ENCODE measurements at places on chromosomes 16 and 17. TPM values are rescaled to one million over a fixed set of nuclear protein-coding genes. Genes with fewer than 3 reads are reported as not detected.

DNA sequence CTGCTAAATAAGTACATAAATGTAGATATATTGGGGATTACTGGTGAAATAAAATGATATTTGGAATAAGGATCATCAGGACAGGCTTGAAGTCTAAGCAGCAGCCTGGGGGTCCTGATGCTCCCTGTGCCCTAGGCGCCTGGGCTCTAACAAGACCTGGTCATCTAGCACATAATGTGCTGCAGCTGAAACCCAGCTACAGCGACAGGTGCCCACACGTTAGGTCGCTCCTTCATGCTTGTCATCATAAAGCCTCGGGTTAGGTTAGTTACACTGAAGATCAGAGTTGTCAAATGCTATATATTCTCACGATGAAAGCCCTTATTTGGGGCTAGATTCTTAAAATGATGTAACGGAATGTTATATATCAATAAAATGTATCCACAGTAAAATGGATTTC, 11.5 kb downstream of the NARF start:
- H3K36me3 ChIP-seq = peaks cover 53% of the 10 kb centered on the region
- DNase-seq = no peak
- no peak overlapping the region for H3K4me3 ChIP-seq
- H3K27ac ChIP-seq = peak overlapping the region; percentile 41

DNA sequence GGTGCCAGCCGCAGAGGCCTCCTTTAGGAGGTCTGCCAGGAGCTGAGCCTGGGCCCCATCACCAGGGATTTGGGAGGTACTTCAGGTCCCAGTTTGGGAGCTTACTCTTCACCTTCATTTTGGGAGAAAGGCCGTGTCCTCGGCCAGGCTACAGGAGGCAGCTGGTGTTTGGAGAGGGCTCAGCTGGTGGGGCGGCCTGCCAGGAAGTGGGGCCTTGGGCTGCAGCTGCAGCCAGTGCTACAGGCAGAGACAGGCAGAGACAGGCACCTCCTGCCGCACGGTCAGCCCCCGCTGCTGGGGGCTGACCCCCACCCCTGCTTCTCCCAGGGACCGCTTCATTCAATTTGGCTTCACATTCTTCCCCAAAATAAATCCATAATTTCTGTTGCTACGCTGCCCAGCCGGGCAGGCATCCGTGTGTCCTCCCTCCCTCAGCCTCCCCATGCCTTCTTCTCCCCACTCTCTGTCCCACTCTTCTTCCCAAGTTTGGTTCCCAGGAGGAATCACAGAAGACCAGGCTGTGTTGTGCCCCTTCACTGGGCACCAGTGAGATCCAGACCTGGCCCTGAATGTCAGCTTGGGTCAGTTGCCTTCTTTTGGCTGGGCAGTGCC, 6.1 kb downstream of the TMEM235 start:
- no peaks in the 10 kb centered on the region for H3K36me3 ChIP-seq
- peaks cover 4% of the 10 kb centered on the region for H3K4me1 ChIP-seq
- H3K27ac ChIP-seq = no peak overlapping the region
- DNase-seq = no peak

GRCh38 chr16:22356930-22357634, 17.3 kb downstream of the CDR2 start:
- H3K27me3 ChIP-seq = no peaks in the 10 kb centered on the region
- H3K27ac ChIP-seq = 0 out of 2 replicates have a peak overlapping the region, but pooled peaks have one; percentile 32
- H3K36me3 ChIP-seq = peaks cover 14% of the 10 kb centered on the region
- no peak for DNase-seq

DNA sequence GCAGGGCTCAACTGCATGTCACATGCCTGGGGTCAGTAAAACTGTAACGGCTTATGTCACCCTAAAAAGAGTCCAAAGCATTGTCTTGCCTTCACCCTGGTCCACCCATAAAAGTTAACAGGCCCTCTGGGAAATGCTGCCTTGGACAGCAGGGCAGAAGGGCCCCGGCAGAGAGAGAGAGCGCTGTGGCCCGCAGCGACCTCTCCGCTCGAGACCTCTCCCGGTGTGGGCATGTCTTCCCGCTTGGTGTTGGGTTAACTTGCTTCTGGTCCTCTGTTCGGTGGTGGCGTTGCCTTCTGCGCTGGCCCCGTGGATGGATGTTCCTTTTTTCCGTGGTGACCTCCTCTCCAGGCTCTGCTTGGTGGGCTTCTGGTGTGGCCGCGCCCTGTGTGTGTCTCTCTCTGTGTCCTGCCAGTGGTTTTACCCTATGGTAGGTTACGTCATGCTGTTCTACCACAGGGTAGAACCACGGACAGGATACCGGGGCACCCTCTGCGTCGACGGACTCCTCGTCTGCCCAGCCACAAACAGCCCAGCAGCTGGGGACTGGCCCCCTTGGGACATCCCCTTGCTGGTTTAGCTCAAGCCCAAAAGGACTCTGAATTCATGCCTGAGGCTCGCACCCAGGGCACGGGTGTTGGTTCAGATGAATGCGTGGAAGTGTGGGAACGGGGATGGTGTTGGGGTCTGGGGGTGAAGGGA, 18.3 kb upstream of the CLEC18A start:
- no peaks in the 10 kb centered on the region for H3K27me3 ChIP-seq
- H3K4me1 ChIP-seq = peaks cover 10% of the 10 kb centered on the region
- H3K4me3 ChIP-seq = no peak overlapping the region
- H3K27ac ChIP-seq = no peak overlapping the region
- DNase-seq = no peak
- H3K36me3 ChIP-seq = peaks cover 25% of the 10 kb centered on the region

DNA sequence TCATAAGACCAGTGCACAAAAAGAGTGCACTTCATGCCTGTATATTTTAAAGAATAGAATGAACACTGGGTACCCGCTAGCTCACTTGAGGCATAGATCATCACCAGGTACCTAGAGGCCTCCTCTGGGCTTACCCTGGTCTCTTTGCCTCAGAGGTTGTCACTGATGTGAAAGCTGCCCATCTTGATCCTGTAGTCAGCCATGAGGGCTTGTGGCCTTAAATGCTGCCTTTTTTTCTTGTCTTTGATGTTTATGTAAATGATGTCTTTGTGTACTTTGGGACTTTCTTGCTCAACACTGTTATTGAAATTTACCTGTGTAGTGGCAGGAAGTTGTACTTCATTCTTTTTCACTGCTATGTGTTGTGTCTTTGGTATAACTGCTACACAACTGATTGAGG, 26.8 kb upstream of the SLC5A10 start:
- DNase-seq = no peak
- H3K27ac ChIP-seq = peak overlapping the region; percentile 17
- H3K27me3 ChIP-seq = no peaks in the 10 kb centered on the region
- peaks cover 10% of the 10 kb centered on the region for H3K4me1 ChIP-seq

GRCh38 chr16:79723583-79724168, 123.1 kb upstream of the MAF start:
- H3K4me3 ChIP-seq = no peak overlapping the region
- H3K36me3 ChIP-seq = no peaks in the 10 kb centered on the region
- H3K27ac ChIP-seq = no peak overlapping the region
- DNase-seq = peak; percentile 11
- H3K27me3 ChIP-seq = no peaks in the 10 kb centered on the region

Gene ITPRIPL2
- 5.3 TPM for total RNA-seq

Gene KCNAB3
- total RNA-seq = 6.7 TPM

Gene ZNF830
- 15.8 TPM for total RNA-seq

Data from WTC11 (cell line).